ENCODE measurements at places on chromosomes 12 and 14.

- DNase-seq = no peak
Observed at GRCh38 chr14:93132472-93133065, 16.8 kb upstream of the ITPK1 start.

- no peak for DNase-seq
Observed at GRCh38 chr14:23055621-23056144, 1.6 kb downstream of the CDH24 start.

DNA sequence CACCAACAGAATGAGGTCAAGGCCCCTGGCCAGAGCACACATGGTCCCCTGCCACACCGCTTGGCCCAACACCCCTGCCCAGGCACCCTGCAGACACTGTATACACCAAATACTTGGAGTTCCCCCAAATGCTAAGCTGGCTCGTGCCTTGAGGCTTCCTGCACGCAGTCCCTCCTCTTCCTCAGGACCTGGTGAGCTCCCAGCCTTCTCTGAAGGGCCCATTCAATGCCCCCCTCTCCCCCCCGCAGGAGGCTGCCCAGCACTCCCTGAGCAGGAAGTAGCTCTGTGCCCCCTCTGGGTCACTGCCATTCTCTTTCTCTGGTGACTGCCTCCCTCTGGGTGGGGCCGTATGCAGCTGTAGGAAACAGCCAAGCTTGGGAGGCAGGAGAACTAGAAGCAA lies 75.3 kb downstream of the ITPK1 start:
- no peak for DNase-seq

- no peak for DNase-seq
Observed at GRCh38 chr14:51260225-51260624, 20.2 kb downstream of the TMX1 start.

DNA sequence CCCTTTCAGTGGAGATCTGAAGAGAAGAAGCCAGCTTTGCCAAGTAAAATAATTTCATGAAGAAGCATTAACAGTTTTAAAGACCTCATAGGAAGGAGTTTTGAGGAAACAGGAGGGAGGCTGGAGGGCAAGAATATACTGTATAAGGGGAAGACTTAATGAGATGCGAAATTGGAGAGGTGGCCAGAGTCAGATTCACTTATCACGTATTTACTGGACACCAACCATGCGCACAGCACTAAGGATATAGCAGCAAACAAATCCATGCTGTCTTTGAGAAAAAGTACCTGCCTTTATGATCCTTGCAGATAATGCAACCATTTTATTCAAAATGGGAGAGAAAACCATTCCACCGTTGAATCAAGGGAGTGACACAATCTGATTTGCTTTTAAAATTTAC lies 100.3 kb downstream of the ERC1 start:
- no peak for DNase-seq

DNA sequence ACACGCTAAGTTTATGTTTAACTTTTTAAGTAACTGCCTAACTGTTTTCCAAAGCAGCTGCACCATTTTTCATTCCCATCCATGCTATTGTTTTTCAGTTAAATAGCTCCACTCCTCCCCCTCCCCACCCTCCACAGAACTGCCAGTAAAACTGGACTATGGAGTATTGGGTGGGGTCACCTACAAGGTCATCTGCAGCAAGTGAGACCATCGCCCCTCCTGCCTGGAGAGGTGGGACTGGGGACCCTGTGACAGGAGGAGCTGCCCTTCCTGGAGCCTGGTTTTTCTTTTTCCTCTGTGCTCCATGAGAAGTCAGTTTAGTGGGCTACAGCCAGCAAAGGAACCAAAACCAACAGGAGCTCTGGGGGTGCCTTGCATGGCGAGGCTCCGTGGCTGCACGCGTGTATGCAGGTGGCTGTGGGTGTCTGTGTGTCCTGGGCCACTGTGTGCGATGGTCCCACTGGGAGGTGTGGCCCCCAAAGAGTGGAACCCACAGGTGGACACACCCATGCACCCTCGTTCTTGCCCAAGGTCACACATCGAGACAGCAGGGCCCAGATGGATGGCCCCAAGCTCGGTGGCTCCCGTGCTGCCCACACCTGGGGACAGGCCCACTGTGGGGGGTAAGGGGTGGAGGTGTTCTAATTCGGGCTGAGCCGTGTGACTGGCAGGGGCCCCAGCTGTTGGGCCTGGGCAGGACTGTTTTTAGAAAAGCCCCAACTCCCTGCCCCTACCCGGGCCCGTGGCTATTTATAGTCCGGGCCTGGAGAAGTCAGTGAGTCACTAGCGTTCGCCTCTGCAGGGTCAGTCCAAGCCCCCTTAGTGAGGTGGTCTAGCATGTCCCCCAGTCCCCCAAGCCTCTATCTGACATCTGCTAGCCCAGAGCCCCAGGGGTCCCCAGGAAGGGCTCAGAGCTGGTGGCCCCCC lies 2.3 kb upstream of the ADSS1 start:
- DNase-seq = no peak

Data from fibroblast of the conjunctiva (primary cell).